ENCODE measurements at places on chromosomes 1 and 21.

DNA sequence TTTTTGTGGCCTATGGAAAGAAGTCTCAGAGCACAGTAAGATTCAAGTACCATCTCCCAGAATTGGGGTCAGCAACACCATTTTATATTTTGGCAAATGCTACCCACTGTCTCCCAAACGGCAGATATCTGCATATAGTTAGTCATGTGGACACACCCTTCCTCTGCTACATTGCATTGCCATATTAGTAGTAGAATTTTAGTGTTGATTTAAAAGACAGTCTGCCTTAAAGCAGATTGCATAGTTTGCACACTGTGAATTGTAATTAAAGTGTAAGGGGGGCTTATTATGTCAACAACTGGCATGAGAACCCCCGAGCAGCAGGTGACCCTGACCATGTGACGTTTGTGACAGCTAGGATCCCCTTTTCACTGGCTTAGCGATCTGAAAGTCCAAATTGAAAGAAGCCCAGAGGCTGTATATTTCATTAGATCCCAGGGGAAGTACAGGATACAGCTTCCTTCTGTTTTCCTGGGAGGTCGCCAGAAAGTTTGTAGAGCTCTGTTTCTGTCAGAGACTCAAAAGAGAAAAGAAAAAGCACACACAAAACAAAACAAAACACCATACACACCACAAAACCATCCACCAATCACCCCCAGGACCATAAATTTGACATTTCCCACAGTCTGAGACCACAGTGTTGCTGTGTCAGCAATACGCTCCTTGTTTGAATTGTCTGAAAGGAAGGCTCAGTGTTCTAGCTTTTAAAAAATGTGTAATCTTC is 172.4 kb downstream of the NFIA start:
- no peak for DNase-seq

- DNase-seq: no peak
These were observed 2.1 kb downstream of the BRINP2 start for GRCh38 chr1:177172866-177173265.

DNA sequence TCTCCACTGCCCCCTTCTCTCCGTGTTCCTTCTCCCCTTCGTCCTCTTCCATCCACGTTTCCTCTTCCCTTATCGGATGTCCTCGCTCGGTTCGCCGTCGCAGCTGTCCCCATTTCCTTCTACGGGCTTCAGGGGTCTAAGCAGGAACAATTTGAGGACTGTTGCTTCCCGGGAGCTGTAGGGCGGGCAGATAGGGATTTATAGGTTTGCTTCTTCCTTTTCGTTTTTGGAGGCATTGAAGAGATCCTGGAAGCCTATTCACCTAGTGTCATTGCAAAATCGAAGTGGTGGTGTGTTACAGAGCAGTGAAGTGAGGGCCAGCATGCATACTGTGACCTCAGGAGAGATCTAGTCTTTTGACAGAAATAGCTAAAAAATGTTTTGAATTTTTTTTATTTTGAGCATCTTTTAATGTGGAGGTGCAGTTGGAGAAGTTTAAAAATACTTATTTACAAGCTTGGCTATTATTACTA is 897 bp downstream of the ZYG11B start:
- peak; percentile 58 for DNase-seq

GRCh38 chr1:235601104-235601503 is 48.5 kb downstream of the GNG4 start:
- no peak for DNase-seq

DNA sequence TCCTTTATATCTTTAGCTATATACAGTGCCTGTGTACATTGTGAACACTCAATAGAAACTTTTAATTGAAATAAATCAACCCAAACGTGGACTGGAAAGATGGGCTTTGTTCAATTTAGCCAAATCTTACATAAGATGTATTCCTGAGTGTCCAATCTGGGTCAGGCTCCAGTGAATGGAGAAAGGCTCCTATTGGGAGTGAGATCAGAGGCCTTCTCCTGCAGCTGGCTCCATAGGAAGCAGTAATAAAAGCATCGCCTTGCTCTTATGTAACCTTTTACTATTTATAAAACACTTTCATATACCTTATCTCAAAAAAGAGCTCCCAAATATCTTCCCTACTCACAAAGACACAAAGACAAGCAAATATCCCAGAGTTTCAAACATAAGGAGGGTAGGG is 24.9 kb upstream of the RGS16 start:
- DNase-seq: no peak

DNA sequence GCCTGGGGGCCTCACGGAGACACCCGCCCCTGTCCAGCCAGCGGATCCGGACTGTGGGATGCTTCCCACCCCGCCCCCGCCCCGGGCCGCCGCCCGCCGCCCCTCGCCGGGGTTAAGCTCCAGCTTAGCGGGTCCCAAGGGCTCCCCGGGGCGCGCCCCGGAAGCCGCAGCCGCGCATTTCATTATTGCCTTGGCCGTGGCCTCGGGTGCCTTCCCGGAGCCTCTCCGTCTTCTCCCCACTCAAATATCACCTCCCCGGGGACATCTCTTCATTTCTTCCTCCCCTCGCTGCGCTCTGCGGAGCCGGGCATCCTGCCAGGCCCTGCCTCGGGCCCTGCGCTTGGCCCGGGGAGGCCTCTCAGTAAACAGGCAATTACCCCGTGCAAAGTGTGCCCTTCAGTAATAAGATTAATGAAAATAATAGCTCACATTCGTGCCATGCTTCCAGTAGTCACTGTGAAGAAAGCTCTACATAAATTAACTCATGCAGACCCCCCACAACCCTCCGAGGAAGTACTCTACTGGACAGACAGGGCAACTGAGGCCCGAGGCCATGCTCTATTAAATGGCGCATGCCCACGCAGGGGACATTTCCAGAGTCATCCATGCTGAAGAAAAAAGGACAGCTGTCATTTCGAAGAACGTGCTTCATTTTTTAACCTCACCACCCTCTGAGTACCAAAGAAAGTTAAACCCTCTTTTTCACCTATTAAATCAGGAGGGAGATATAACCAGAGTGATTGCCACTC is 49.9 kb upstream of the LAPTM5 start:
- no peak for DNase-seq

GRCh38 chr21:15848634-15849560 is 119.1 kb downstream of the USP25 start:
- no peak for DNase-seq

- peak; percentile 33 for DNase-seq
These were observed 82.0 kb upstream of the TLR5 start for GRCh38 chr1:223225061-223225460.

- DNase-seq: no peak
These were observed 572 bp downstream of the ATP1B1 start for GRCh38 chr1:169106921-169107602.

DNA sequence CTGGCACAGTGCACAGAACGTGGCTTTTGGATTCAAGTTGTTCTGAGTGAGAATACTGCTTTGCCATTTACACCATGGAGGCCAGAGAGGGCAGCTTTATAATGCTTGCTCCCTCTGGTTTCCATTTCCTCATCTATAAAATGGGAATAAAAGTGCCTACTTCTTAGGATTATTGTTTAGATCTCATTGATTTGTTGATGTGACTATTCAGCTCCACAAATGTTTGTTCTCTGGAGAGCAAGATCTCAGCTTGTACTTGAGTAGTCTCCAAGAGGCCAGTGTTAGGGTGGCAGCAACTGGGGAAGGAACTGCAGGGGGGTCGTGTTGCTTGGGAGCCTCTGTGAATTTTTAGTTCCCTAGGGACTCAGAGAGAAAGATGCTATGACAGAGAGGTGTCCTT is 55.2 kb downstream of the YARS1 start:
- DNase-seq: no peak

DNA sequence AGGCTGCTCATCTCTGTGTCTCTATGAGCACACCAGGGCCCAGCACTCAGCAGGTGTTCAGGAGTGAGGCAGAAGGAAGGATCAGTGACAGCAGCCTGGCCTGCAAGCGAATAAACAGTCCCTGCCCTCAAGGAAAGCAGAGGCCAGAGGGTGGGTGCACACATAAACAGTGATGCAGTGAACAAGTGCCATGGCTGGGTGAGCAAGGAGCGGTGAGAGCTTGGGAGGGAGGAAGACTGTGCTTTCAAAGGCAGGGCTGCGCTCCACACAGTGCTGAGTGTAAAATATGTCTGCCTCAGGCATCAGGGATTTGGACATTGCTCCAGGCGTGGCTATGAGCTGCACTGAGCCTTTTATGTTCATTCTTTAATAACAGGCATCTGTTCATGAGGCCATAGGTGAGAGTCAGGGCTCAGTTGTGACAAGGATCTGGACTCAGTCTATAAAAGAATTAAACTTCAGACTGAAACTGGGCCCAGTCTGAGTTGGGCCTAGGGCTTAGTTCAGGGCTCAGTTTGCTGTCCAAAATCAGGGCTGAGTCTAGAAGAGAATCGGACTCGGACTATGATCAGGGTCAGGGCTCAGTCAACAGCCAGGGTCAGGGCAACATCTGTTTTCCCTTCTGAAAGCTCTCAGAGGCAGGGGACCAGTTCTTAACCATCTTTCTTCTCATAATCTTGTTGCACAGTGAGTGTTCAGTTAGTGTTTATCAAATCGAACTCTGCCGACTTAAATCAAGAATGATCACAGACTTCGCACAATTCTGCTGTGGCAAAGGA is 213.7 kb downstream of the FOXD2 start:
- DNase-seq: no peak

DNA sequence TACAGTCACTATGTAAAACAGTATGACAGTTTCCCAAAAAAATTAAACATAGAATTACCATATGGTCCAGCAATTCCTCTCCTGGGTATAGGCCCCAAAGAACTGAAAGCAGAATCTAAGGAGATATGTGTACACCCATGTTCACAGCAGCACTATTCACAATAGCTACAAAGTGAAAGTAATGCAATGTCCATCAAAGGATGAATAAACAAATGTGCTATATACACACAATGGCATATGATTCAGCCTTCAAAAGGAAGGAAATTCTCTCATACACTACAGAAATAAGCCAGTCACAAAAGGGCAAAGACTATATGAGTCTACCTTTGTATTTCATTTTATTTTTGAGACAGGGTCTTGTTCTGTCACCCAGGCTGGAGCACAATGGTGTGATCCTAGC is 120.4 kb downstream of the TOMM20 start:
- no peak for DNase-seq

DNA sequence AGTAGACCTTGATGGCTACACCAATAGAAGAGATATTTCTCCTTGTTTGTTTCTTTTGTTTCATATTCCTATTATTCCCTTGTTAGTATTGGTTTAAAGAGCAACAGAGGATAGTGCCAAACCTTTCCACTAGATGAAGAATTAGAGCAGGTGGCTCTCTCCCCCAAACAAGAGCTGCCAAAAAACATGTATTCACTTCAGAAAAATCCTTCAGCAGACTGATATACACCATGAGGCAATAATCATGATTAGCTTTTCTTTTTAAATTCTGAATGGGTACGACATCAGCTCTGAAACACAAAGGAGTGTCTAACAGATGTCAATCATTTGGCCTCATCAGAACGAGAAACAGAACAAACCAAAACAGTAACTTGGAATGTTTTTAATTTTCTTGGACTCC is 67.3 kb upstream of the MAP10 start:
- DNase-seq: no peak

- no peak for DNase-seq
These were observed 11.6 kb upstream of the SAMD11 start for GRCh38 chr1:911875-912739.

GRCh38 chr1:148158341-148159003 is 6.4 kb upstream of the NBPF11 start:
- no peak for DNase-seq

DNA sequence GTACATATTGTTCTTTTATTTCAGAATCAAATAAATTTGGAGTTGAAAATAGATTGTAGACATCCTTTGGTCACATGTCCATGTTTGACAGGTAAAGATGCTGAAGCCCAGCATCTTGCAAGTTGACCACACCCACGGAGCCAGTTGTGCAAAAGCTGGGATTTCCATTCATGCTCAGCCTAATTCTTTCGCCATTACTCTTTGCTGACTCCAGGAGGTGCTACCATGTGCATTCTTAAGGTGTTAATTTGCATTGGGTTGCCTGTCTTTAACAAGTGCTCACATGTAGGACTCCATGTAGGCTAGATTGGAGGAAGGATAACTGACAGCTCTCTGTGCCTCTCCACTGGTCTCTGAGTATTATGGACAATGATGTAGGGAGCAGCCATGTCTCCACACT is 660.7 kb downstream of the LMO4 start:
- DNase-seq: no peak

DNA sequence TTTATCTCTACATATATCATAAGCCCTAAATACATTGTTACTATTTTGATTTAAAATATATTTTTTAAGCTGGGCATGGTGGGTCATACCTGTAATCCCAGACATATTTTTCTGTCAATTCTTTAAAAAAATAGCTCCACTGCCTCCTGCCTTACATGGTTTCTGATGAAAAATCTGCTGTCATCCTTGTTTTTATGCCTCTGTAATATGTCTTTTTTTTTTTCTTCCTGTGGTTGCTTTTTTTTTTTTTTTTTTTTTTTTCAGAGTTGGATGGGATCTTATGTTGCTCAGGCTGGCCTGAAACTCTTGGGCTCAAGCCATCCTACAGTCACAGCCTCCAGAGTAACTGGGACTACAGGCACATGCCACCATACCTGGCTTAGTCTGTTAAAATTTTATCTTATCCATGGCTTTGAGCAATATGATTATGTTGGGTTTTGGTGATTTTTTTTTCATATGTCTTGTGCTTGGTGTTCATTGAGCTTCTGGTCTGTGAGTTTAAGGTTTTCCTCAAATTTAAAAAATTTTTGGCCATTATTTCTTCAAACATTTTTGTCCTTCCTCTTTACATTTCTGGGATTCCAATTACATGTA is 12.4 kb upstream of the EDARADD start:
- no peak for DNase-seq

DNA sequence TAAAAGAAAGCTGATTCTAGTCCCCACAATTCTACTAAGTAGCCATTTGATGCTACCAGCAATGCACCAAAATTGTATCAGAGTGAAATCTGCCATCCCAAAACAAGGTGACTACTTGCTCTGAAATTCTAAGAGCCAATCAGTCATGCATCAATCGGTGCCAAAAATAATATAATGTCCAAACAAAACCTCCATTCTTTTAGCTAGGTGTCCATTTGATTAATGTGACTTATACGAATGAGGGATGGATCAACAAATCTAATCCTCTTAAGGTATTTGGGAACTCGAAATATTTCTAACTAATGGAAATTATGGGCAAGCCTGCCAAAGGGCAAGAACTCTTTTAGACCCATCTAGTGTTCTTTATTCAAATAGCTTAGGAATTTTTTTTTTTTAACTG is 66.4 kb upstream of the NEK2 start:
- no peak for DNase-seq

GRCh38 chr1:246690100-246690499 is 34.1 kb upstream of the SCCPDH start:
- no peak for DNase-seq

- no peak for DNase-seq
These were observed 48.3 kb downstream of the HTR6 start for GRCh38 chr1:19712928-19713327.

Data from activated CD8-positive, alpha-beta memory T cell treated with anti-CD3 and anti-CD28 coated beads for 24 hours (primary cell).